ENCODE measurements at places on chromosomes 12 and 14.

GRCh38 chr12:84643993-84644392 lies 268.6 kb downstream of the SLC6A15 start:
- DNase-seq = no peak

GRCh38 chr12:128994856-128995255 lies 141.6 kb downstream of the GLT1D1 start:
- DNase-seq = no peak

DNA sequence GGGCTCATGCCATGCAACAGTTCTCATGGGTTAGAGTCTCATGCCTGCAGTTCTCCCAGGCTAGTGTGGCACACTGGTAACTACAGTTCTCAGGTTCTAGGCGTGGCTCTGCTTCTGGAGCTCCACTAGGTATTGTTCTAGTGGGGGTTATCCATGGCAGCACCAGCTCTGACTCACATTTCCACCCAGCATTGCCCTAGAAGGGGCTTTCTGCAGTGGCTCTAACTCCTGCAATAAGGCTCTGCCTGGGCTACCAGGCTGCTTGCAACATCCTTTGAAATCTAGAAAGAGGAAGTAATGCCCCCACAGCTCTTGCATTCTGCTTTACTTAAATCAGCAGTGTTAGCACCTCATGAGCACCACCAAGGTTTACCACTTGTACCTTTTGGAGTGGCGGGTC lies 220.3 kb upstream of the ARID2 start:
- no peak for DNase-seq

DNA sequence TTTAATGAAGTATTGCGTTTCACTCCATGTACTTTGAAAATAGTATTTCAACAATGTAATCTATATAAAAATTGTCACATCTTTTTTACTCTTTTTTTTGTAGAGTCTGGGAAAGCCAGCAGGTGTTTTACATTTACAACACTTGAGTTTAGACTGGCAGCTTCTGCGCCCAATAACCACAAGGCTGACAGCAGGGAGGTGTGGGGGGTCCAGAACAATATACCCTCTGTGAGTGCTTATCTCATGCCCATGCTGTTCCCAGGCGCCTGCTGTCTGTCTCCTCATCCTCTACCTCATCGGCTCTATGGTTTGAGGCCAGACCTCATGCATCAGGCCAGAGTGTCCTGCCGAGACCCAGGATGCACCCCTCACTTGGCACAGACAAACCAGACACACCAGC lies 24.9 kb downstream of the FBRSL1 start:
- no peak for DNase-seq

DNA sequence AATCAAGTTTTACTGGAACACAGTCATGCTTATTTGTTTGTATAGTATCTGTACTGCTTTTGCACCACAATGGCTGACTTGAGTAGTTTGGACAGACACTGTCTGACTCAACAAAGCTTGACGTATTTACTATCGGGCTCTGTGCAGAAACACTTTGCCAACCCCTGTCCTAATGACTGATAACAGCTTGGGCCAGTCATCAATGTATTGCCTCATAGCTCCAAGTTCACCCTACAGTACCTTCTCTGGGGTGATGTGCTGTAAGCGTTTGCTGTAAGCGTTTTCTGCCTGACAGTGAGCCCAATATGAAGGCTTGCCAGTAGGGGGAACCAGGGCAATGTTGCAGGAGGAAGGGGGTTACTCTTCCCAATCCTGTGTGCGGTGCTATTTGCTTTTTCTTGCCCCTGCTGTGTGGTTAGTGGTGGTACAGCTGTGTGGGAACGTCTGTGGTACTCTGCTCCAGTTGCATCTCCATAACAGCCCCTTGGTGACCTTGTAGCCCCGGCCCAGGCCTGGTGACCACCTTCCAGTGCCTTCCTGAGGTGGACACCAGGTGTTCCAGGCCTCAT lies 5.4 kb upstream of the CCDC177 start:
- peak; percentile 79 for DNase-seq

DNA sequence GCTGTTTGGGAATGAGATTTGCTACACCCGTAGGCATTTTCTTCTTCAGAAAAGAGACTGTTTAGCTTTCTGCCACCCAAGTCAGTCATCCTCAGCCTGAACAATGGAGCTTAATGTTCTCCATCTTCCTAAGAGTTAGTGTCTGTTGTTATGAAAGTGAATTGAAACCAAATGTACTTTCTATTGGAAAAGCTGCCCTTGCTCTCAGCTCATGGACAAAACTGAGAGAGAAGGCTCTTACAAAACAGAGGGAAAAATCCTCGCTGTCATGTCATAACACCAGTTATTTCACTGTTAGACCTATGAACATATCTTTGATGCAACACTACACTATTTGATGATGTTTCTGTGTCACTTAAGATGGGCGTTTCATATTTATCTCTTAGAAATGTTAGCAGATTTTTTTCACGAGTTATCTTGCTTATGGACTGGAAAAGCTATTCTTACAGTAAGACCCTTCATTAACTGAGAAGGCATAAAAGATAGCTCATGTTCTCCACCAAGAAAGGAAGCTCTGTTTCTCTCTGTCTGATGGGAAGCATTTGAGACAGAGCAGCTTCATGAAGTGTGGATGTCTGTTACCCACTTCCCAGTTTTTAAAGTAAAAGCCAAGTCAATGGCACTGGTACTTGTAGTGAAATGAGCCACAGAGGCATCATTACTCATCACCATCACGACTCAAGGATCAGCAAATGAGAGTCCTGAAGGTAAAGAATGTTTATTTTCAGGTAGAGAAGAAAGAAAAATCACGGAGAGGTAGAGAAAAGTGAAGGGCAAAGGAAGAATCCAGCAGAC lies 483.9 kb downstream of the ZFP36L1 start:
- DNase-seq = no peak

DNA sequence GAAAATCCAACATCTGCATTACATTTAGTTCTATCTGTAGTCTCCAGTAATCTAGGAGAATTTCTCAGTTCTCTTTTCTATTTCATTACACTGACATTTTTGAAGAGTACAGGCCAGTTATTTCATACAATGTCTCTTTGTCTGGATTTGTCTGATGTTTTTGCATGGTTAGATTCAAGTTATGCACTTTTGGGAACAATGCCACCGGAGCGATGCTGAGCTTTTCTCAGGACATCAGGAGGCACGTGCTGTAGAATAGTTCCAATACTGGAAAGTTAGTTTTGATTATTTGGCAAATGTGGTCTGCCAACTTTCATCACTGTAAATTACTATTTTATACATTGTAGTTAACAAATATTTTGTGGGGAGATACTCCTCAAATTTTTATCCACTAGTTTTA lies 43.1 kb downstream of the ALDH1L2 start:
- peak; percentile 9 for DNase-seq

DNA sequence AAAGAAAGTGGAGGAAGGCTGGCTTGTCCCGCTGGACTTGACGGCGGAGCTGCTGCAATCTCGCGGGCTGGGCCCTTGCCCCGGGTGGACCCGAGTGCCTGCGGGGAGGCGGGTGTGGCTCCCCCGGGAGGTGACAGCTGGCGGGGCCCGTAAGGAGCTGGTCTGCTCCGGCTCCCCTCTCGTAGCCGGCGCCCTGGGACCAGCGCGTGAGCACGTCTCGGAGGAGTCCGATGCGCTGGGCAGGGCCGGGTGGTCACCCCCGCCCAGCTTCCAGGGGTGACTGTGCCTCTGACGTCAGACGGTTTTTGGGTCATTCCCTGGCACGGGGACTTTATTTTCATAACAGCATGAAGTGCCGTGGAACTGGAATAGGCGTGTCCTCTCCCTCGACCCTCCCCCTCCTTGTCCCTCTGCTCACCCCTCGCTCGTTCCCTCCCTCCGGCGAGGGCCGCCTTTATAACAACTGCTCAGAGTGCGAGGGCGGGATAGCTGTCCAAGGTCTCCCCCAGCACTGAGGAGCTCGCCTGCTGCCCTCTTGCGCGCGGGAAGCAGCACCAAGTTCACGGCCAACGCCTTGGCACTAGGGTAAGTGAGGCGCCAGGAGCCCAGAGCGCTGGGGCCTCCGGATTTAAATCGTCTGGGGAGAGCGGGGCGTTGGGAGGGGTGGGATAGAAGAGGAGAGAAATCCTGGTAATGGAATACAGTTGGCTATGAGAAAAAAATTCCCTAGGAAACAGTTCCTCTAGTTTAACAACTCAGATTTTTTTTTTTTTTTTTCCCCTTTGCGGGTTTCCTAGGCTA lies at the start of gene GPRC5A:
Gene GPRC5A (plus strand): TSS at position 483 of the 801 bp plus-strand sequence. CDS start 16,688 bp downstream, outside the sequence.
- no peak for DNase-seq

DNA sequence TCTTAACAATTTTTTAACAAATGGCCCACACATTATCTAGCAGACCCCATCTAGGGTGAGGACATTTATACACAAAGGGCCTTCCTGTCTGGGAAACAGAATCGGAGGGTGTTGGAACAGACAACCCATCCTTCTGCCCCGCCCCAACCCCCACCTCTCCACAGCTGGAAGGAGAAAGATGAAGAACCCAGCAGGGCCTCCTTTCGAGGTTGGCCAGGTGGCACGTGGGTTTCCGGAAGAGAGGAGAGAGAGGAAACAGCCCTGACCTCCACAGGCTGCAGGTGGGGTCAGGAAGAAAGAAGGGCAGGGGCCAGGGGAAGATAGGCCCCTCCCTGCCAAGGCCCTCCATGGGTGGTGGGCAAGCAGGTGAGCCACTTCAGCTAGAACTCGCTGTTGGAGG lies 57.2 kb downstream of the LRRC74A start:
- no peak for DNase-seq

- DNase-seq = no peak
Measured at GRCh38 chr14:73953731-73954130, 3.6 kb downstream of the COQ6 start.

- DNase-seq = no peak
Measured at GRCh38 chr12:106317406-106318082, 15.0 kb downstream of the TCP11L2 start.

- DNase-seq = no peak
Measured at GRCh38 chr12:66296176-66296683, 6.1 kb upstream of the HELB start.

DNA sequence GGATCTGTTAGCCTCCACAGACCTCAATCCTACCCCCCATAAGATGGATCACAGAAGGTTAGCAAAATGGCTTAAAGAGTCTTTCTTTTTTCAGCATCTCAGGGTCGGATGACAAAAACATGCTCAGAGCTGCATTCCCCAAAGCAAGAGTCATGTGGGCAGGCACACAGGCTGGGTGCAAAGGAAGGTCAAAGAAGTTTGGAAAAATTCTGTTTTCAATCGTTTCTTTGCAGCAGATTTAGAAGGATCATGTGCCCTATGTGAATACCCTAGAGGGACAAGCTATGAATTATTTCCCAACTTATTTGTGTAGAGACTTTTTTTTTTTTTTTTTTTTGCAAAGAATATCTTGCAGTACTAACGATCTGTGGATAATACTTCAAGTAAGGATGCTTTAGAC lies 845.4 kb downstream of the VRK1 start:
- DNase-seq = no peak

GRCh38 chr14:37466623-37467088 lies 128.4 kb downstream of the FOXA1 start:
- no peak for DNase-seq

DNA sequence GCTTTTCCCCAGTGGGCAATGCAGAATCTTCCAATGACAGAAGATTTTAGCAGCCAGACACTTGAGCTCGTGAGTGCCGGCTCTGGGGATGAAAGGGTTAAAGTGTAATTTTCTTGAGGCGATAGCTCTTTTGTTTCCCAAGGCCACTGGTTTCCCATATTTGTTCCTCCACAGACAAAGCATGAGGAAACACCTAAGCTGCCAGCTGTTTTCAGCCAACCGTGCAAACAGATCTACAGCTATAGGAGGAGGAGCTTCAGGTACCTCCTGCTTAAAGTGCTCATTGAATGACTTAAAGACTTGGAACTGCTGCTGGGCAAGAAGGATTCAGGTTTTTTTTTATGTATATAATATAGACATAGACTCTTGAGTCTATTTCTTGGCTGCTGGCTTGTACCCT lies 1311.5 kb downstream of the TMEM121 start:
- DNase-seq = no peak

- no peak for DNase-seq
Measured at GRCh38 chr12:103929784-103930033, 501 bp upstream of the HSP90B1 start.

DNA sequence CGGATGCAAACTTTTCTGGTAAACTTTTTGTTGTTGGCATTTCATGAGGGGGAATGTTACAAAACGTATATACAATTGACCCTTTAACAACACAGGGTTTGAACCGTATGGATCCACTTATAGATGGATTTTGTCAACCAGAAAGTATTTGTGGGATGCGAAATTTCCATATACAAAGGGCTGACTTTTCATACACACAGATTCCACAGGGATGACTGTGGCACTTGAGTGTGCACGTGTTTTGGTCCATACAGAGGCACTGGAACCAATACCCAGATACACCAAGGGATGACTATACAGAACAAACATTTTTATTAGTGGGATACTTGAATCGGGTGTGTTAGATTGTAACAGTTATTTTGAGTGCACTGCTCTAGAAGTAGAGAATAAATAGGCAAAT lies 29.8 kb upstream of the CCT2 start:
- DNase-seq = peak; percentile 82

DNA sequence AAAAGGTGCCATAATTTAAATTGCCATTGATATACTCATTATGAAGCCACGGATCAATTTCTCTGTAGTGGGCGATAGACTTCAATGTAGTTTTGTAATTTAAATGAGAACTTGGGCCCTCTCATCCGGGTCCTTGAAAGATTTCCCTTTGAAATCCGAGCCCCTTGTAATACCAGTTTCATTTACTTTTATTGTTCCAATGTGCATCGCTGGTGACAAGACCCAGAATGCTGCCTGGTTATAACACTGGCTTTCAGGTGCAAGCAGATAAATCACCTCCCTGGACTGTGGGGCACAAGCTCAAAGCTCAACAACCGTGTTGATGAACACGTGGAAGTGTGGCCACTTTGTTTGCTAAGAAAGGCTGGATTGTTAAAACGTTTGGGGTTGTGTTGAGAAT lies 68.9 kb upstream of the FZD10 start:
- no peak for DNase-seq

DNA sequence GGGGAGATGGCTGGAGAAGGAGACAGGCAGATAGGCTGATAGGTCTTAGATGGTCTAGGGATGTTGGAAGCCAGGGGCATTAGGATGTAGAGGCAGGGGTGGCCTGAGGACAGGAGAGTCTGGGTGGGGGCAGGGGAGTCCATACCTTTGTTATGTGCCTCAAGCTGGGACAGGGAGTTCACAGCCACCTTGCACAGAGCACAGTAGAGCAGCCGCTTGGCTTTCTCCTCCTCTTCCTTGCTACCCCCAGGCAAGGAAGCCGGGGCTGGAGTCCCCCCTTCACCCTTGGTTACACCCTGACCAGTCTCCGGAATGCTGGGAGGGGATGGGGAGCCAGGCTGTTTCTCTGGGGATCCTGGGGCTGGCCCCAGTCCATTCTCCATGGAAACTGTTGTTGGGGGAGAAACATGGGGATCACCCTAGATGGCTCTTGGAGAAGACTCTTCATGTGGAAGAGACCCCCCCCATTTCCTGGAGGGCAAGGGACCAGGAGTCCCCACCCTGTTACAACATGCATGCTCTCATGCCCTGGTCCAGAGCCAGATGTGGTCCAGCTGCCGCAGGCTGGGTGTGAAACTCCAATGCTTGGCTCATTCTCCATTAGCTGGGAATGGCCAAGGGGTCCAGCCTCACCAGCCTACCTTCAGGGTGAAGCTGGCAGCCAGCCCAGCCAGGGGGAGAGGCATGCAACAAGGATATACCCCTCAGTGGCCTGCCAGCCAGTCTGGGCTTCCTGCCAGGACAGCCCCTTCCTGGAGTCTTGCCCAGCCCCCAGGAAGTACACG lies 7.2 kb upstream of the GPR84 start:
- no peak for DNase-seq
